ENCODE measurements at places on chromosomes 2 and 18.

DNA sequence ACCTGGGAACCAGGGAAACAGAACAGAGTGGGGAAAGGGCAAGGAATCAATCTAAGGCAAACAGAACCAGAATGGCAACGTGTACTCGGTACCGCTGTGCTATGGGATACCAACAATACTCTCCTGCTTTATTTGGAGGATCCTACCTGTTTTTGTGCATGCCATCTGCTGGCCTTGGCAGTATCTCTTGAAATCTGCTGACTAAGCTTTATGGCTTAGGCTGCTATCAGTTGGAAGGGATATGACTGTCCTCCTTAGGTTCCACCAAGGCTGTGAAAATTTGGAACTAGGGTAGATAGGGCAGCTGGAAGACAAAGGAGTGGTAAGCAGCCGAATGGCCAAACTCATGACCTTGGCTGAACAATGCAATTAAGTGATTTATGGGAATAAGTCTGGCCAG, 71.3 kb upstream of the LYPD6 start:
- no peak for DNase-seq

DNA sequence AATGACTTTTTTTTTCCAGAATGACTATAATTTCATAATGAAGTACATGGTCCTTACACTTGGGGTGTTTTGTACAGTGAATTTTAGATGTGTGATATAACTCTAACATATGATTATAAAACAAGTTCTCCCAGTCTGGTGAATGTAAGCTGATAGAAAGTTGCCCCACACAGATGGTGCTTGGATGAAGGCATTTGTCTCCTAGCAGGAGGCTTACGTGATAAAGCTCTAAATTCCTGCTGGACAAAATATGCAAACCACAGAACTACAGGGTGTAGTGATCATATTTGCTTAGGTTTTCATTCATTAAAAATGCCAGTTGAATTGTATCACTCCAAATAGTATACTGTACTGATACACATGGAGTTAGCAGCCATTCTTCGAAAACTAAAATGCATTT, 85.5 kb downstream of the DSC3 start:
- no peak for DNase-seq

DNA sequence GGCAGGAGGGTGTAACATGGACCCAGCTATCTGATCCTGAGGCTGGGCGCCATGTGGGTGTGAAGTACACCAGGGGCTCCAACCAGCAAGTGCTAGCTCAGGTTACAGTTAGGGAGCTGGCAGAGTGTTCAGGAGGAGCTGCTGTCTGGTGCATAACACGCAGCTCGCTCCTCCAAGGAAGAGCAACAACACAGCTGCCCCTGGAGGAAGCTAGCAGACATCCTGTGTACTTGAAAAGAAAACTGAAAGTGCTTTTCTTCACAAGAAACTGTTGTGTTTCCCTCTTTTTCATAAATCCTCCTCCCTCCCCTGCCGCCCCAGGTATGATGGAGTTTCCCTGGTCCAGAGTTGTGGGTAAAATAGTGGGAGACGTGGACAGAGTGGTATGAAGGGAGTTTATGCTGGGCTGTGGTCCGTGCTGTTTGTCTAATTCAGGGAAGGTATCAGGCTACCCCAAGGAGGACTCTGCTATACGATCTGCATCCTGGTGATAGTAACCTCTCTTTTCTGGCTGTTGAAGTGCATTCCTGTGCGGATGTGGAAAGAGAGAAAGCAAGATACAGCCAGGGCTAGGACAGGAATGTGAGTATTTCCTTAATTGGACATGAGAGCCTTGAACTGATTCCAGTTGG, 6.1 kb upstream of the LBH start:
- no peak for DNase-seq

DNA sequence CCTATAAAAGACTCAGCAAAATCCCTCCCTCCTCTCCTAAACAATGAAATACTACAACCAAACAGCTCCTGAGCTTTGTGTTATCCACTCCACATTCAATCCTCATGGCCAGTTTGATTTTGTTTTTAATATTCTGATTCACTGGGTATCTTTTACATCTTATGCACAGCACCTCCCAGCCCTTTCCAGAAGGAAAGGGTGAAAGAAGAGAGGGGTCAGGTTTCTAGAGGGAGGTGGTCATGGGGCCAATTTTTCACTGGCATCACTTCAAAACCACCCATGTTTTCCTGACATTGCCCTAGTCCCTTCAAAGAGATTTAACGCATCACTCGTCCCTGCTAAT, 315.6 kb downstream of the LPIN1 start:
- no peak for DNase-seq

DNA sequence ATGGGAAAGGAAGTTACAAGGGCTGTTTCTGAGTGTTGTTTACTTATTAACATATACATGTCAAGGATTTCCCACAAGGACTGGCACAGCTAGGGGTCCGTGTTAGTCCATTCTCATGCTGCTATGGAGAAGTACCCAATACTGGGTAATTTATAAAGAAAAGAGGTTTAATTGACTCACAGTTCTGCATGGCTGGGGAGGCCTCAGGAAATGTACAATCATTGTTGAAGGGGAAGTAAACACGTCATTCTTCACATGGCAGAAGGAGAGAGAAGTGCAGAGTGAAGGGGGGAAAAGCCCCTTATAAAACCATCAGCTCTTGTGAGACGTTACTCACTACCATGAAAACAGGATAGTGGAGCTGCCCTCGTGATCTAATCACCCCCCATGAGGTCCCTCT, 128.9 kb upstream of the CELF4 start:
- no peak for DNase-seq
